ENCODE measurements at places on chromosomes 5 and 9. TPM values are rescaled to one million over a fixed set of nuclear protein-coding genes. Genes with fewer than 3 reads are reported as not detected.

Gene LARP1
- 155 TPM for polyA plus RNA-seq

Gene CWC27
- polyA plus RNA-seq: 46.3 TPM

Gene LRRC70
- polyA plus RNA-seq: 4.9 TPM

Gene PNPLA7
- polyA plus RNA-seq: 5.1 TPM

Gene QRFP
- polyA plus RNA-seq: 0.36 TPM

Gene NPDC1
- polyA plus RNA-seq: 12.9 TPM

Gene PTGS1
- polyA plus RNA-seq: 7.1 TPM

Gene CDX1
- polyA plus RNA-seq: 0.69 TPM

Gene HAPLN1
- polyA plus RNA-seq: 7.3 TPM

Gene BHMT2
- 91.7 TPM for polyA plus RNA-seq

Gene LCN1
- not detected for polyA plus RNA-seq
